Astrocyte of the hippocampus (primary cell): ENCODE measurements at places on chromosomes 5 and 9.
A peak's percentile ranks its signal among the peaks of the same experiment; 100 is the strongest.

DNA sequence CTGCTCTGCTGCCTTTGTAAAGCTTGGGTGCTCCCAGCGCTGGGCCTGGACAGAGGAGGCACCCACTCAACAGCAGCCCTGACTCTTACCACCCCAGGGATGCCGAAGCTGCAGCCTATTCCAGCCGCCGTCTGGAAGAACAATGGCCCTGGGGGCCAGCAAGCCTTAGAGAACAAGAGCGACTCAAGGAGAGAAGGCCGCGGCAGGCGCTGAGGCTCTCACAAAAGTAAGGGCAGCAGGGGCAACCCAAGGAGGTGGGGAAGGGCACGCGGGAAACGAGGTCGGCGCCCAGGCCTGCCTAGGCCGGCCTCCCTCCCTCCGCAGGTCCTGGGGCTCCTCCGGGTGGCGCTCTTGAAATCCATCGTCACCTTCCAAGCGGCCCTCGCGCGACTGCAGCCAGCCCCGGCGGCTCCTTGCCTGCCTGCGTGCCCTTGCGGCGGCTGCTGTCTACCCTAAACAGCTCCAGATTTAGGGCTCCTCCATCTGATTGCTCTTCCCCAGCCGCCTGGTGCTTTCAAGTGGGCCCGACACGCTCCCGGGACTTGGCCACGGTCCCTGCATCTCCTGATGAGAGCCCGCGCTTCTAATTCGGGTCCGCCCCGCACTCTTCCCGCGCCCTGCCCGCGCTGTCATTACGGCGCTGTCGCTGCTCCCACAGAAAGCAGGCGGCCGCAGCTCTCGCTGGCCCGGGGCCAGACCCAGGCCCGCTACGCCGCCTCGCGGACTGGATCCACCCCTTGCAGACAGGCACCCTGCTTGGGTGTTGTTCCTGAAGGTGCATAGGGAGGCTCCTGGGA, 213.3 kb downstream of the SEMA6A start:
- DNase-seq = peak; percentile 61

- no peak for DNase-seq
Observed at GRCh38 chr5:39638813-39639212, 214.0 kb upstream of the DAB2 start.

DNA sequence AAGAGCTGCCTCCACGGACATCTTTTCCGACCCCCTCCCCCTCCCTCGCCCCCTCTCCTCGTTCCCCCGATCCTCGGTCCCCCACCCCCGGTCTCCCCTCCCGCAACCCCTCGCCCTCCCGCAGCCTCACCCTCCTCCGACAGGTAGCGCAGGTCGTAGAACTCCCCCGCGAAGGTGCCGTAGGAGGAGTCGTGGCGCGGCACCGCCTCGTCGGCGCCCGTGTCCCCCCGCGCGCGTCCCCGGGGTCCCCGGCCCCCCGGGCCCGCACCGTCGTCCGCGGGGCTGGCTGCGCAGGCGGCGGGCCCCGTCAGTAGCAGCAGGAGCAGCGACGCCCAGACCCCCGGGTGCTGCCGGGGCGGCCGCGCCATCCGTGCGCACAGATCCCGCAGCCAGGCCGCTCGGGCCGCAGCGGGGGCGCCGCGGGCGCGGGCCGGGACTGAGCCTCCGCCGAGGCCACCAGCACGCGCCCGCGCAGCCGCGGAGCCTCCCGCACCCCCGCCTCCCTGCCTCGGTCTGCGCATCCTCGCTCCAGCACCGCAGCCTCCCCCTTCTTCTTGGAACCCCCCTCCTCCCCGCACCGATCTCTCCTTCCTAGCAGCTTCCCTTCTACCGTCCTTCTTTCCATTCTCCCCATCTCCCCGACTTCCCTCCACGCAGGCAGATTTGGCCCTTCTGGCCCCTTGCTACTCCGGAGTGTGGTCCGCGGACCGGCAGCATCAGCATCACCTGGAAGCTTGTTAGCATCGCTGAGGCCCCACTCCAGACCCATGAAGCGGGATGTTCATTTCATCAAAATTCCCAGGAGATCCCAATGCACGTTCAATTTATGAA, at the start of gene FRRS1L:
Gene FRRS1L, minus strand, starts transcription at position 479 of the 831 bp plus-strand sequence. Its CDS starts 111 bp downstream, at position 368.
- DNase-seq = peak; percentile 46

- peak; percentile 95 for DNase-seq
Observed at GRCh38 chr9:92325269-92325990, at the start of the genes CENPP and NOL8. Gene CENPP (plus strand): TSS chr9:92325953. Gene NOL8 (minus strand): TSS chr9:92325350. CDS start chr9:92324161, 1,189 bp downstream.

GRCh38 chr5:122078116-122079110, at the start of gene LOX:
Gene LOX (minus strand): TSS chr5:122078259. CDS start chr5:122077985, 274 bp downstream.
- peak; percentile 96 for DNase-seq

- peak; percentile 77 for DNase-seq
Observed at GRCh38 chr5:65482736-65483545, 1.2 kb upstream of the ADAMTS6 start.

GRCh38 chr9:130073373-130073772, 19.7 kb downstream of the GPR107 start:
- DNase-seq = peak; percentile 69

- no peak for DNase-seq
Observed at GRCh38 chr5:151820903-151821302, 49.1 kb downstream of the G3BP1 start.

GRCh38 chr5:103800741-103801495, 238.3 kb upstream of the NUDT12 start:
- DNase-seq = peak; percentile 32

DNA sequence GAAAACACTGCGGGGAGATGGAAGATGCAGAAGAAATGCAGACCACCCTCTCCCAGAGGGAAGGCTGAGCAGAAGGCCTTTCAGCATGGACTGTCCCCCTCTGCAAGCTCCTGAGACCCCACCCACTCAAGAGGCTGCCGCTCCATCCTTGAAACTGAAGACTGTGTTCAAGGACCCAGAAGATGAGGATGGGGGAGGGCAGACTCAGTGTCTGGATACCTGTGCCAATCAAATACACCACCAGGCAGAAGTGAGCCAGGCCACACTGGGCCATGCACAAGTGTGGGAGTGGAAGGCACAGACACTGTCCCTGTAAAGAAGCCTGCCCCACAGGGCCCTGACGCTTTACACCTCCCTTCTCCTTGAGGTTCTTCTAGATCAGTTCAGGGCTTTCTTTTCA, 40.0 kb upstream of the IPPK start:
- no peak for DNase-seq

- DNase-seq = no peak
Observed at GRCh38 chr5:124952079-124952478, 205.6 kb upstream of the ZNF608 start.

DNA sequence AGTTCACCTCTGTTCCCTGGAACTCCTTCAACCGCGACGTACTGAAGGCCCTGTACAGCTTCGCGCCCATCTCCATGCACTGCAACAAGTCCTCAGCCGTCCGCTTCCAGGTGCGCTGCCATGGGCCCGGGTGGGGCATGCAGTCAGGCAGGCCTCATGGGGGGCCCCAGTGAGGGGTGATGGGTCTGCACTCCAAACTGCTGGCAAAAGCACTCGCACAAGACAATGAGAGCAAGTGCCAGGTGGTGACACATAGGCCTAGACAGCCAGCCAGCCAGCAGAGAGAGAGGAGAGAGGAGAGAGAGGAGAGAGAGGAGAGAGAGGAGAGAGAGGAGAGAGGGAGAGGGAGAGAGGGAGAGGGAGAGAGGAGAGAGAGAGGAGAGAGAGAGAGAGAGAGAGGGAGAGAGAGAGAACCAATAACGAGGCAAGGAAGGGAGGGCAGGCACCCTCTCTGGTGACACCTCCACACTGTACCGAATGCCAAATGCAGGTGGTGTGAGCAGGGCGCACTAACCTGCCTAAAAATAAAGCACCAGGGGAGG, 21.0 kb downstream of the DBH start:
- peak; percentile 20 for DNase-seq

DNA sequence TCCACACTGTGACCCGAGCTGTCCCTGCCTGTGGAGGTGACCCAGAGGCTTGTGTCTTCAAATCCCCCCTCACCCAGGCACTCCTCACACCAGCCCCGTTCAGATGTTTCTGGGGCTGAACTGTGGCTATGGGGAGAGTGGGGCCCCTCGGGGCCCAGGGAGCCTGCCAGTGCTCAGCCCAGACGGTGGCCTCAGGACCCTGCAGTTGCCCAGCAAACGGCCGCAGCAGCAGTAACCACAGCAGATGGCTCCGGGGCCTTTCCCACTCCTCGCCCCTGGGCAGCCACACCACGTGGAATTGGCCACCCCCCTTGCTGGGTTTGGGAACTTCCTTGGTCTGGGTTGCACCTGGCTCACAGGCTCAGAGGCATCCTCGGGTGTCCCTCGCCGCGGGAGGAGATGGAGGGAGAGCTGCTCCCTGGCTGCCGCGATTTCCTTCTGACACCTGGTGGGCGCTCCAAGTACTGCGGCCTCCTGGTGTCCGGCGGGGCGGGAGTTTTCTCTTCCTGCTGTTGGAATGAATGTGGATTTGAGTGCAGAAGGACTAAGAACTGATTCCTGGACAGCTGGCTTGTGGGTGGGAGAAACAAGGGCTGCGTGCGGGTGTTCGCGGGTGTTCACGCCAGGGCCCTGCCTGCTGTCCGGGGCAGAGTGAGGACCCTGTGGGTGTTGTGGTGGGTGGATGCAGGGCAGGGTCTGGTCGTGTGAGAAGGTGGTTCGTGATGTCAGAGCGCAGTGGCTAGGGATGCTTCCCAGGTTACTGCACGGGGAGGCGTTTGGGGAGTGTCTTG, 97.5 kb downstream of the COL5A1 start:
- DNase-seq = peak; percentile 73

- DNase-seq = no peak
Observed at GRCh38 chr9:38326122-38326521, 66.4 kb upstream of the ALDH1B1 start.

DNA sequence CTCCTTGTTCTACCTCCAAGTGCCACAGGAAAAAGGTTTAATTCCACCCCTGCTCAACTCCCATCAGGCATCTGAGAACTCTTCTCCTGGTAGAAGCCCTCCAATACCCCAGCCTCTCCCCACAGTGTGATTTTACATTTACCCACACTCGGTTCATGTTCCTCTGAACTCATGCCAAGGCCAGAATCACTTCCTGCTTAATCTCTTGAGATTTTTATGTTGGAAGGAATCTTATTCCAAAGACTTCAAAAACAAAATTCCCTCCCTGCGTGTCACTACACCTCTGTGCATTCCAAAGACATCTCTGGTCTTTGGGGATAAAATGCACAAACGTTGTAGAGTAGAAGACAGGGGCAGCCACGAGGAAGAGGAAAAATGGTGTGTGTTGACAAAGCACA, 186.8 kb downstream of the ACTL7B start:
- no peak for DNase-seq

GRCh38 chr9:116202219-116202912, 48.8 kb downstream of the PAPPA start:
- peak; percentile 68 for DNase-seq

DNA sequence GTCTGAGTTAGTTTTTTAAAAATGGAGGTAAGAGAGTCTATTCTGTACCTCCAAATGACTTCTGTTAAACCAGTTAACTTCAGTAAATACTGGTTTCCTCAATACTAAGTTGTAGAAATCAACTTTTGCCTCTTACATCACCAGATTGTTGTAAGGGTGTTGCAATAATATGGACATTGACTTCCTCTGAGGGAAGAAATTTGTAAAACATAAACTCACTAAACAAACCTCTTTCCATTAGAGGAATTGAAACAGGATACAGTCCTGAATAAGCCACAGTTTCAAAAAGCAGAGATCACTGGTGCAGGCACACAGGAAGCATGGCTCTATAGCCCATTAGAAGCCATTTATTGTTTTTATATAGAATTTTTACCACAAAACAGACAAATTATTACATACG, 32.7 kb upstream of the SLCO6A1 start:
- no peak for DNase-seq

GRCh38 chr5:154076240-154076922, 37.6 kb downstream of the MFAP3 start:
- no peak for DNase-seq
